ENCODE measurements at places on chromosomes 1 and 21.

DNA sequence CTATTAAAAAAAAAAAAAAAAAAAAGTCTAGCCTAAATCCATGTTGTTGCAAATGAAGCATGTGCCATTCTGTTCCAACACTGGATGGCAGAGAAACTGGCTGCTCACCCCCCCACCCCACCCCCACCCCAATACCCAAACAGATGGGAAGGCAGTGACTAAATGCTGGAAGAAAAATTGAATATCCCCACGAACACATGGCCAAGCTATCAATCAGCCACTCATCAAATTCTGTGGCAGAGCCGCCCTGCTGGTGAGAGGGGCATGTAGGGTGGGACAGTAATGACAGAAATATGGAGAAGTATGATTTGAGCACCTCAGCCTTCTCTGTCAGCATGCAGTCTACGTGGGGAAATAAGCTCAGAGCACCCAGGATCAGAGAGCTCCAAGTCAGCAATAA is 34.1 kb downstream of the OPTC start:
- DNase-seq: no peak

DNA sequence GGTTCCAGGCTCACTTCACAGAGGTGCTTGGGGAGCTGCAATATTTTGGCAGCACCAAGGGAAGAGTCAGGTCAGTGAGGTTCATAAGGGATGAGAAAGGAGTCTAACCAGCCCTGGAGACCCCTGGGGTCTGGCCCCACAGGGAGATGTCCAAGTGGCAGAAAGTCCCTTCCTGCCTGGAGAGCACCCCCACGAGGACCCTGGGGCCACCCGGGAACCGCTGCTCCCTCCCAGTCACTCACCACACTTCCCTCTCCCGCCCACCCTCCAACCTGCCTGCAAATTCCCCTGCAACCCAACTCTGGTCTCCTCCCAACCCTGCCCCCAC is 6.5 kb upstream of the ITGB2 start:
- no peak for DNase-seq

DNA sequence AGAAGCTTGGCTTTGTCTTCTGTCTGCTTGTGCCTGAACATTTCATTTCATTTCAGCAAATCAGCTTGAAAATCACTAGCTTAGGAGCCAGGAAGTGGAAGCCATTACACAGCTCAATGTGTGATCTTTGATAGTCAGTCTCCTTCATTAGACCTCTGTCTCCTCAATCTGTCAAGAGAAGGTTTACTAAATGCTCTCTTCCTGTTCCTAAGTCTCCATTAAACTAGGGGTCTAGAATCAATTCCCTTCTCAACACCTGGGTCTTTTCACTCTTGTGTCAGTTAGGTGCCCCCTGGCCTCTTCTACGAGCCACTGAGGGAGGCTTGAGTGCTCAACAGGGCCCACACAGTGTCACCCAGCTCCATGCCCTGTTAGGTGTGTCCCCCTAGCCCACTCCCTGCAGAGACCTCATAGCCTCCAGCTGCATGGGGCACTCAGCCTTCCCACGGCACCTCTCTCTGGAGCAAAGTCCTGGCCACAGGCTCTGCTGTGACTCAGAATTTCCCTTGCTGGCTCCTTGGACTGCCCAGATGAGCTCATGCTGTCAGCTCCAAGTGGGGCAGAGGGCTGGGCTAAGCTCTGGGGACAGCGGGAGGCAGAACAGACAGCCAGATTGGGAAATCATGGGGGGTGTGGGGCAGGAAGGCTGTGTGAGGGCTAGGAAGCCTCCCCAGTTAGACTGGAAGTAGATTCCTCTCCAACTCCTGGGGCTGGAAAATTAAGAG is 115.7 kb upstream of the IPO9 start:
- DNase-seq: peak; percentile 100

DNA sequence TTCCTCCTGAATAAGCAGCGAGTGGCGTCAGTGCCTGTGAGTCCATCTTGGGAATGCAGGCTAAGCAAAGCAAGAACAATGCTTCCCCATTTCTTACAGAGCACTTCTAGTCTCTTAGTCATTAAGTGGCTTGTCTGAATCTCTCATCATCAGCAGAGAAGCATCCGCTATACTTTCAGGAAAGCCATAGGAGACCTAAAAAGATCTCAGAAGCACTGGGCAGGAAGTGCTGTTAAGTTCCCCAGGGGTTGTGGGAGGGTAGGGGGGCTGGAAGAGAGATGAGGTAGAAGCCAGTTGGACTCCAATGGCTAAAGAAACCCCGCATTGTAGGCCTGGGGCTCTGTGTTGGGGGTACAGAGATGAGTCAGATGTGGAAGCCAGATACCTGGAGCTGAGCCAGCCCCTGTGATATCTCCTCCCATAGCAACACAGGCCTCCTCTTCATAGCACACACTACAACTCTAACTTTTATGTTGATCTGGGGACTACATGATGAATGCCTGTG is 44.9 kb downstream of the SYT6 start:
- no peak for DNase-seq

GRCh38 chr1:42152119-42152518 is 1.1 kb upstream of the GUCA2B start:
- DNase-seq: no peak

DNA sequence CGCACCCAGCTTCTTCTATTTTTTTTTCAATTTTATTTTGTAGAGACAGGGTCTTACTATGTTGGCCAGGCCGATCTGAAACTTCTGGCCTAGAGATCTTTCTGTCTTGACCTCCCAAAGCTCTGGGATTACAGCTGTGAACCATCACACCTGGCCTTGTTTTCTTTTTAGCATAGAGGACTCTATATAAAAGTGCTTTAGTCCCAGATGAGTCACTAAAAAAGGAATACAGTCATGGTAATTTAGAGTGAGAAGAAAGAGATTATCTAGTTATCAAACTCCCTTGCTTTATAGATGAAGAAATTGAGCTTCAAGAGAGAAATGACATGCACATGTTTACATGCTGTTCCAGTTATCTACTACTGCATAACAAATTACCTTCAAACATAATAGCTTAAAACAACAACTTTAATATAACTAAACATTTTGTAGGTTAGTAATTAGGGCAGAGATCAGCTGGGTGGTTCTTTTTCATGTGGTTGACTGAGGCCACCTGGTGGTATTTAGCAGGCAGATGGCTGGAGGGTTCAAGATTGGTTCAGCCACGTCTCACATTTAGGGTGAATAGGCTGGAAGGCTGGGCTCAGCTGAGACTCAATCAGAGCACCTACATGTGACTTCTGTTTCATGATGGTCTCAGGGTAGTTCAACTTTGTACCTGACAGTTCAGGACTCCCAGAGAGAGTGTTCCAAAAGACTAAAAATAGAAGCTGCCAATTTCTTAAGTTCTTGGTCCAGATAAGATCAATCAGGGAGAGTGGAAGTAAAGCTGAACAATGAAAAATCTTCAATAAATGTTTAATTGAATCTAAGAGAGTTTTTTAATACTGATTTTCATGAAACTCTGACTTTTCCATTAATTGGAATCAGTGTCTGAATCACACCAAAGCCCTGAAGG is 16.9 kb upstream of the MTF2 start:
- DNase-seq: peak; percentile 65

DNA sequence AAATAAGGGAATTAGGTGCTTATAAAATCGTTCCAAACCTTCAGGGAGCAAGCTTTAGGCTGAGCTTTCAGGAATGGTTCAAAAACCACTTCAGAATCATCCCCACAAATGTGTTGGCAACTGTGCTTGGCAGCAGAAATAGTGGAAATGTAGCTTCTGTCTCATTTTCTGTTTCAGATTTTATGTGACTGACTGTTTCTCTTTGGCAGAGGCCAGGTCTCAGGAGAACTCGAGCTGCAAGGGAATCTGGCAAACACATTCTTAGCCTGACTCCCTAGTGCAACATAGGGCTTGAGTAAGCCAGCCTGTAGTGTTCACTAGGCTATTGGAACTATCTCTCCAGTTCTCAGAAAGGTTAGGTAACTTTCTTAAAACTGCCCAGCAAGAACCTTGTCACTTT is 128.6 kb downstream of the PLA2G4A start:
- no peak for DNase-seq

DNA sequence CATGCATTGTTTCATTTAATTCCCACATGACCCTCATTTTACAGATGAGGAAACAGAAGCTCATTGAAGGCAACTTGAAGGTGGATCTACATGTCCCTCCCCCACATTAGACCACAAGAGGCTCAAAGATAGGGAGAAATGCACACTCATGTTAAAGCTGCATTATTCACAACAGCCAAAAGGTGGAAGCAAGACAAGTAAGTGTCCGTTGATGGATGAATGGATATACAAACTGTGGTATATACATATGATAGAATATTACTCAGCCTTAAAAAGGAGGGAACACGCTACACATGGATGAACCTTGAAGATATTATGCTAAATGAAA is 149.7 kb upstream of the JUN start:
- peak; percentile 24 for DNase-seq
